ENCODE measurements at places on chromosomes 1 and 21. TPM values are rescaled to one million over a fixed set of nuclear protein-coding genes. Genes with fewer than 3 reads are reported as not detected.

Gene OR2T33
- total RNA-seq, result not detected

Gene DCST1
- total RNA-seq, result not detected

Gene CYP2J2
- not detected for total RNA-seq

Gene MIXL1
- not detected for total RNA-seq

Gene PROX1
- total RNA-seq, result 0.07 TPM

Gene OR10Z1
- total RNA-seq, result not detected

Gene KCNJ15
- 0.26 TPM for total RNA-seq

Gene LPAR3
- 0.22 TPM for total RNA-seq

Gene RNF223
- 0.39 TPM for total RNA-seq

Gene CDA
- total RNA-seq, result 41.1 TPM

Gene FHL3
- total RNA-seq, result 8.8 TPM
